ENCODE measurements at places on chromosomes 2 and 18.

GRCh38 chr2:176096986-176097819, 2.4 kb upstream of the HOXD12 start:
- peak; percentile 6 for DNase-seq

DNA sequence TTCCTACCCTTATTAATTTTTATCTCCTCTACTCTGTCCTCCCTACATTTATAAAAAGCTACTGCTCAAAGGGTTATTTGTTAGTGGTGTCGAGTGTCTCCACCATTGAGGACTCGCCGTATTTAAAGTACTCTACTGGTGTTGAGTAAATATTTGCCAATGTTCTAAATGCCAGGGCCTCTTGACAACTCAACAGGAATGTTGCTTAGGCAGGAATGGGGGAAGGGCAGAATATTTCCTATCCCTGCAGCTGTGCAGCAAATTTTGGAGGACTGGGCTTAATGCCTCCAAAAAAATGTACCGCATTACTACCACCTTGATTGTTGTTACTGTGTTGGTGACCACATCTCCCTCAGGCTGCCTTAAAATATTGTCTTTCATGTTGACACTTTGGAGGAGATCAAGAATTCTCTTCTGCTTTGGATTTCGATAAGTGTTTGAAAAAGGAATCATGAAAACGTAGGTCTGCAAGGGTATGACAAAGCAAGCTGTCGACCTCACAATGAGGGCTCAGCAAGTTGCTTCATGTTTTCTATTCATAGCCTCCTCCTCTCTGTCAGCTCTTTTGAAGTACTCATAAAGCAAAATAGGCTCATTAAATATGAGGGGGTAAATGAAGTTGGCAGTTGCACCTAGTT, 84.3 kb downstream of the EFEMP1 start:
- no peak for DNase-seq

DNA sequence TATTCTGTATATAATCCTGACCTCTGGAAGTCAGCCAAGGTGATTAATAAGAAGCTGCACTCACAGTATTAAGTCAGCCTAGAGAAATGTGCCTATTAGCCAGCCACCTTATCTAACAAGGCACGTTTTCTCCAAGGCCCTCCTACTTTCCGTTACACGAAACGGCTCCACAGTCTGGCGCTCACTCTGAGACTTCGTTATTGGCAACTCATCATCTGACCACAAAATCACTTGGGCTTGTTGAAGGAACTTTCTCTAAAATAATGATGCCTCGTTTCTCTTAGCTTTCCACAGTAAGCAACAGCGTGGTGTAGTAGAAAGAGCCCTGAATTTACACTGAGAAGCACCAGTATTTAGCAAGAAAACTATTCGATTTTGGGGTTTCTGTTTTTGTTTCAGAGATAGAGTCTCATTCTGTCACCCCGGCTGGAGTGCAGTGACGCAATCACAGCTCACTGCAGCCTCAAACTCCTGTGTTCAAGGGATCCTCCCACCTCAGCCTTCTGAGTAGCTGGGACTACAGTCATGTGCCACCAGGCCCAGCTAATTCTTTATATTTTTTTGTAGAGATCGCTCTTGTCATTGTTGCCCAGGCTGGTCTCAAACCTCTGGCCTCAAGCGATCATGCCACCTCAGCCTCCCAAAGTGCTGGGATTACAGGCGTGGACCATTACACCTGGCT, 53.6 kb upstream of the SLC14A1 start:
- no peak for DNase-seq

- DNase-seq = no peak
Measured at GRCh38 chr18:3995476-3996102, 459.5 kb downstream of the DLGAP1 start.
